Myometrial cell (primary cell): ENCODE measurements at places on chromosomes 7 and 10. TPM values are rescaled to one million over a fixed set of nuclear protein-coding genes. Genes with fewer than 3 reads are reported as not detected.

The NPFFR1 gene
- total RNA-seq: not detected in 2 replicates

The IGFBP1 gene
- not detected in 2 replicates for total RNA-seq

The EGR2 gene
- not detected in 2 replicates for total RNA-seq

The PILRA gene
- not detected in 2 replicates for total RNA-seq

The STN1 gene
- 42.2 and 51.9 TPM in 2 replicates for total RNA-seq

The EMX2 gene
- 3.2 and 4.6 TPM in 2 replicates for total RNA-seq

The SYCE1 gene
- total RNA-seq: 0.58 TPM in 1 of 2 replicates, not detected in the other

The TAC1 gene
- not detected in 2 replicates for total RNA-seq

The STOX1 gene
- not detected in 2 replicates for total RNA-seq

The TMEM140 gene
- 6.9 and 9.2 TPM in 2 replicates for total RNA-seq
